ENCODE measurements at places on chromosomes 13 and 19.

GRCh38 chr13:112056739-112057438, 10.1 kb upstream of the SOX1 start:
- DNase-seq = no peak

GRCh38 chr19:34841780-34842179, 68.8 kb upstream of the ZNF599 start:
- DNase-seq = no peak

DNA sequence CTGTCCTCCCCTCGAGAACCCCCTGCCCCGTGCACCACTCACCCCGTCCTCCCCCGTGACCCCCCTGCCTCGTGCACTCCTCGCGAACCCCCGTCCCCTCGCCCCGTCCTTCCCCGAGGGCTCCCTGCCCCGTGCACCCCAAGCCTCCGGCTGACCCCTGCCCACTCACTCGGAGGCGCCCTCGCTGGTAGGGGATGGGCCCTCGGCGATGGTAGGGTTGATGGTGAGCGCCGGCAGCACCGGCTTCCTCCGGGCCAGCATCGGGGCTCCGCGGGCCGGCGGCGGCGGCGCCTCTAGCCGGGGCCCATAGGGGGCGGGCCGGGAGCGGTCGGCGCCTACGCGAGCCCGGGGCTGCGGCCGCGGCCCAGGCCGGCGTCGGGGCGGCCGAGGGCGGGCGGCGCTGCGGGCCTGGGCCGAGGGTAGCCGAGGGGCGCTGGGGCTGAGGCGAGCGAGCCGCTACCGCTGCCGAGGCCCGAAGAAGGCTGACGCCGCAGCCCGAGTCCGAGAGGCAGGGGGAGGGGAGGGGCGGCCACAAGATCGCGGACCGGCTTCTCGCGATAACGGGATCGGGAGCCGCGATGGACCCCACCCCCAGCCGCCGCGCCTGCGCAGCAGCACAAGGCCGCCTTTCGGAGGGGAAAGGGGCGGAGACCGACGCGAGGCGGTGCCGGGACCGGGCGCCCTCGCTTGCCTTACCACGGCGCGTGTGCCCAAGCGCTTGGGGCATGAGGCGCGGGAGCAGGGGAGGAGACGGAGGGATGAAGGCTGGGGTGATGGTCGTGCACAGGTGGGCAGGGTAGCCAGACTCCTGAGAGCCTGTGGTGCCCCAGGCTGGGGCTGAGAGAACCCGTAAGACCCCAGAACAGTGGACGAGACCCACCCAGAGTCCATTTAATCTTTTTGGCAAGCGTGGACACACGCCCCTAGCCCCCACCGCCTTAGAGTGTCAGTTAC, at the start of gene MAP2K2:
Gene MAP2K2 (minus strand): TSS at position 508 of the 954 bp plus-strand sequence. CDS start 247 bp downstream, at position 261.
- peak; percentile 94 for DNase-seq

- DNase-seq = no peak
These were observed 1.3 kb downstream of the ZNF616 start for GRCh38 chr19:52138278-52138982.

DNA sequence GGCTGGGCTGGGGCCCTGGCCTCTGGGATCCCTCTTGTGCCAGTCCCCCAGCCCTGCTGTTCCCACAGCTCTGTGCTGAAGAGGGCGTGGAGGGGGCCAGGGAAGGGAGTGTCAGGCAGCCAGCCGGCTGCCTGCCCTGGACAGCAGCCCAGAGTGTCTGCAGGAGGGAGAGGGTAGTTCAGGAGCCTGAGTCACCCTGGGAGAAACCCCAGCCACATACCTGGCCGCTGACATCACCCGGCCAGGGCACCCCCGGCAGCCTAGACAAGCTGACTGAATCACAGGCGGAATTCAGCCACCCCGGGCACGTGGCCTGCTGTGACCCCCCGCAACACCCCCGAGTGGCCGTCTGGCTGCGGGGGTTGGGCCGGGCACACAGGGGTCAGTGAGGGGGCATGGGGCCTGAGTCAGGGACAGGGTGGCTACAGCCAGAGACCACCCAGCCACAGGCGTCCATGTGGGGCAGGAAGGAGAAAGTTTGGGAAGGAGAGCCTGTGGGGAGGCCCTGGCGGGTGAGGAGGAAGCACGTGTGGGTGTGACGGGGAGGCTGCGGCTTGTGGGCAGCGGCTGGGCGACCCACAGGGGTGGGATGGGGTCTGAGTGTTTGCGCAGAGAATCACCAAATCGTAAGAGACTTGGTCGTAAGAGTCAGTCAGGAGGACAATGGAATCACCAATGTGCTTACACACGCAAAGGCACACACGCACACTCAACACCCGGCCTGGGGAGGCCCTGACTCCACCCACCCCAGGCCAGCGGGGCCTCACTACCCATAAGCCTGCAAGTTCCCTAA, 11.9 kb upstream of the FOSB start:
- DNase-seq = peak; percentile 54
